ENCODE measurements at places on chromosomes 7 and 10. TPM values are rescaled to one million over a fixed set of nuclear protein-coding genes. Genes with fewer than 3 reads are reported as not detected.

Gene LIPM
- not detected for polyA plus RNA-seq

Gene GUSB
- 53.9 TPM for polyA plus RNA-seq

Gene DOCK4
- polyA plus RNA-seq = not detected

Gene BTBD16
- polyA plus RNA-seq = 0.18 TPM

Gene INHBA
- not detected for polyA plus RNA-seq

Gene SOSTDC1
- polyA plus RNA-seq = 0.22 TPM

Gene BLNK
- polyA plus RNA-seq = 27.7 TPM

Gene FAM149B1
- 13.7 TPM for polyA plus RNA-seq

Gene DLD
- 153 TPM for polyA plus RNA-seq

Gene ASZ1
- polyA plus RNA-seq = not detected

Gene FAM185A
- polyA plus RNA-seq = 6.3 TPM

Gene PNLIPRP2
- 13.4 TPM for polyA plus RNA-seq

Gene HILPDA
- polyA plus RNA-seq = 14.3 TPM

Gene PTPRN2
- polyA plus RNA-seq = 2.0 TPM

Gene CPEB3
- 1.6 TPM for polyA plus RNA-seq

Gene CFAP58
- polyA plus RNA-seq = 0.07 TPM

Gene WIPF3
- 1.6 TPM for polyA plus RNA-seq

Gene GATA3
- 0.81 TPM for polyA plus RNA-seq

Gene PPA1
- 240 TPM for polyA plus RNA-seq

Gene MORN4
- polyA plus RNA-seq = not detected

Gene FKBP9
- polyA plus RNA-seq = 32.9 TPM

Gene PAPSS2
- polyA plus RNA-seq = 28.4 TPM

Gene GIMAP5
- 23.0 TPM for polyA plus RNA-seq

Gene HPSE2
- polyA plus RNA-seq = 0.81 TPM

Gene RSPH10B2
- 1.4 TPM for polyA plus RNA-seq

Gene CCL26
- polyA plus RNA-seq = not detected

Gene MACC1
- polyA plus RNA-seq = 8.7 TPM

Gene TMEM229A
- 2.7 TPM for polyA plus RNA-seq

Gene GIMAP1
- polyA plus RNA-seq = 4.3 TPM

Gene NUTM2E
- 0.73 TPM for polyA plus RNA-seq

Gene ZNF804B
- 0.12 TPM for polyA plus RNA-seq

Gene DDC
- polyA plus RNA-seq = 418 TPM

Gene GNAT3
- polyA plus RNA-seq = 0.49 TPM

Gene FAM25C
- polyA plus RNA-seq = not detected

Gene CFAP46
- 0.27 TPM for polyA plus RNA-seq

Gene CTAGE8
- 2.6 TPM for polyA plus RNA-seq

Gene ABCC2
- polyA plus RNA-seq = 87.7 TPM

Gene CRTAC1
- 2.3 TPM for polyA plus RNA-seq

Gene DRGX
- not detected for polyA plus RNA-seq

Gene FGFBP3
- 1.6 TPM for polyA plus RNA-seq

Gene GPR15LG
- not detected for polyA plus RNA-seq

Gene NODAL
- not detected for polyA plus RNA-seq

Gene ICA1
- polyA plus RNA-seq = 32.1 TPM

Gene NANOS1
- not detected for polyA plus RNA-seq

Gene STX1A
- polyA plus RNA-seq = 30.0 TPM

Gene JAKMIP3
- polyA plus RNA-seq = not detected

Gene NUTM2A
- not detected for polyA plus RNA-seq
